Left lobe of liver (tissue), 2 donors: ENCODE measurements at places on chromosomes 2 and 18. TPM values are rescaled to one million over a fixed set of nuclear protein-coding genes. Genes with fewer than 3 reads are reported as not detected.

GRCh38 chr18:8448130-8448529, 161.1 kb upstream of the RAB12 start:
- DNase-seq: no peak

Gene SELENOI
- 26.4 TPM for total RNA-seq

- DNase-seq: peak; percentile 27
Observed at GRCh38 chr2:45343251-45344017, 267.6 kb downstream of the SRBD1 start.

GRCh38 chr2:238586931-238587775, 160.4 kb downstream of the ASB1 start:
- no peak for DNase-seq

Gene FMNL2
- 3.4 TPM for total RNA-seq

DNA sequence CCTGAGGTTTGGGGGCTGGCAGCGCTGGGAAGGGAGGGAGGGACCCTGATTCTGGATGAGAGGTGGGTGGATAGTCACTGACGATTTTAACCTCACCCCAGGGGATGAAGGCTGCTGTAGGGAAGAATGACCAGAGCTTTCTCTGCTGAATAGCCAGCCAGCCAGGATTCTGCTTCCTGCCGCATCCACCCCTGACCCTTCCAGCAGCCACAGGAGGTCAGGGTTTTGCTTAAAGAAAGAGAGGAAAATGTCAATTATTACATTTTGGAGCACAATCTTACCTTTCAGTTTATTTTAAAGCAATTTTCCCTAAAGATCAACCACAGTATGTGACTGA, 217.7 kb downstream of the GBX2 start:
- DNase-seq: no peak

DNA sequence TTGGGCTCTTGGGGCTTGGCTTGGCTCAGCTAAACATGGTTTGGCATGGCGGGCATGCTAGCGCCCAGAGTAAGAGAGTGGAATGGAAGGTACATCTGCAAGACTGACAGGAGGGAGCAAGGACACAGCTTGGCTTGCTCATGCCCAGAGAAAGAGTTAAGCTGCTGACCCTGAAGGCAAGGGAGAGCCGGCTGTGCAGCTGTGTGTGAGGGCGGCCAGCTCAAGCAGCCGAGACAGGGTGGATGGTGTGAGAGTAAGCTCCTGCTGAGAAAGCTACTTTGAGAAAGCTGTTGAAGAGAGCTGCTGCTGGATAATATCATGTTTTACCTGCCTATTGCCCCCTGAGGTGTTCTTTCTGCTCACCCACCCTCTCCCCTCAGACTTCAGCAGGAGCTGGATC, 135.6 kb downstream of the CCBE1 start:
- DNase-seq: no peak

Gene MEP1B
- total RNA-seq: 1.3 TPM

- no peak for DNase-seq
Observed at GRCh38 chr2:132392221-132392620, 24.4 kb upstream of the GPR39 start.

- no peak for DNase-seq
Observed at GRCh38 chr2:134468164-134468563, 214.3 kb downstream of the MGAT5 start.

Gene UGT1A8
- total RNA-seq: 0.13 TPM

Gene RPRM
- total RNA-seq: not detected

DNA sequence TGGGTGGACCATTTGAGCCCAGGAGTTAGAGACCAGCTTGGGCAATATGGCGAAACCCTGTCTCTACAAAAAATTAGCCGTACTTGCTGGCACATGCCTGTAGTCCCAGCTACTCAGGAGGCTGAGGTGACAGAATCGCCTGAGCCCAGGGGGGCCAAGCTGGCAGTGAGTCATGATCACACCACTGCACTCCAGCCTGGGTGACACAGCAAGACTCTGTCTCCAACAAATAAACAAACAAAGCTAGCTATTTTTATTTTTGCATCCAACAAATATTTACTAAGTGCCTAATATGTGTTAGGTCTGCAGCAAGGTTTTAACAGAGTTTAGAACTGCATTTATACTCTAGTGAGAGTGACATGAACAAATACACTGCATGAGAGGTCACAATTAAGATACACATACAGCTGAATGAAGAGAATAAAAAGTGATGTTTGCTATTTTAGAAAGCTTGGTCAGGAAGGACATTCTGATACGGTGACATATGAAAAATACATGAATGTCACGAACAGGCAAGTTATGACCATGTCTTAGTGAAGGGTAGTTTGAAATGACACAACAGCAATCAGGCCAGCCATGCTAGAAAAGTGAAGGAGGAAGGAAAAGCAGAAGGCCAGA, 83.2 kb upstream of the FRZB start:
- DNase-seq: no peak

Gene USP40
- 25.8 TPM for total RNA-seq

- DNase-seq: no peak
Observed at GRCh38 chr18:22640281-22640842, 222.6 kb upstream of the CTAGE1 start.

- no peak for DNase-seq
Observed at GRCh38 chr2:8606226-8606625, 75.6 kb upstream of the ID2 start.

DNA sequence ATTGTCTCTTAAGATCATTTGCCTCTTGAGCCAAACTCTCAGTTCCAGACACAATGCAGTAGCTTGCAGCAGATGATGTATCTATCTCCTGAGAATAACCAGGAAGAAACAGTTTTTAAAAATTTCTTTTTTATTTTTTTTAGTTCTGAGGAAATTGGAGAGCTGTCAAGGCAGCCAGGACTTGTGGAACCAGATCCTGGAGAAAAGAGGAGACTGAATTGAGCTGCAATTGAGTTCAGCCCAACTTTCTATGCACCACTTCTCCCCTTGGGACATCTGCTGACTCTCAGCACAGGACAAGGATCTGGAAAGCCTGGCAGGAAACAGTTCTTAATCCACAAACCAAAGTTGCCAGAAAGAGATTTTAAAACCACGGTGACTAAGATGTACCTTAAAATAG, 13.5 kb upstream of the CSRNP3 start:
- no peak for DNase-seq

Gene MDH1B
- total RNA-seq: 0.28 TPM

- no peak for DNase-seq
Observed at GRCh38 chr2:26924731-26925099, 45.7 kb upstream of the MAPRE3 start.

Gene NTSR2
- total RNA-seq: not detected
